H9 (cell line): ENCODE measurements at places on chromosomes 7 and 10. TPM values are rescaled to one million over a fixed set of nuclear protein-coding genes. Genes with fewer than 3 reads are reported as not detected.

GRCh38 chr7:131721660-131722059, 165.2 kb upstream of the PODXL start:
- peaks cover under 1% of the 10 kb centered on the region for H3K4me1 ChIP-seq
- H3K27me3 ChIP-seq, result no peaks in the 10 kb centered on the region
- H3K27ac ChIP-seq, result no peak overlapping the region
- H3K36me3 ChIP-seq, result no peaks in the 10 kb centered on the region

- H3K27me3 ChIP-seq, result no peaks in the 10 kb centered on the region
- no peak for DNase-seq
- H3K27ac ChIP-seq, result no peak overlapping the region
- H3K36me3 ChIP-seq, result peaks cover 43% of the 10 kb centered on the region
These were observed 10.8 kb downstream of the TMEM120A start for GRCh38 chr7:75983471-75984129.

DNA sequence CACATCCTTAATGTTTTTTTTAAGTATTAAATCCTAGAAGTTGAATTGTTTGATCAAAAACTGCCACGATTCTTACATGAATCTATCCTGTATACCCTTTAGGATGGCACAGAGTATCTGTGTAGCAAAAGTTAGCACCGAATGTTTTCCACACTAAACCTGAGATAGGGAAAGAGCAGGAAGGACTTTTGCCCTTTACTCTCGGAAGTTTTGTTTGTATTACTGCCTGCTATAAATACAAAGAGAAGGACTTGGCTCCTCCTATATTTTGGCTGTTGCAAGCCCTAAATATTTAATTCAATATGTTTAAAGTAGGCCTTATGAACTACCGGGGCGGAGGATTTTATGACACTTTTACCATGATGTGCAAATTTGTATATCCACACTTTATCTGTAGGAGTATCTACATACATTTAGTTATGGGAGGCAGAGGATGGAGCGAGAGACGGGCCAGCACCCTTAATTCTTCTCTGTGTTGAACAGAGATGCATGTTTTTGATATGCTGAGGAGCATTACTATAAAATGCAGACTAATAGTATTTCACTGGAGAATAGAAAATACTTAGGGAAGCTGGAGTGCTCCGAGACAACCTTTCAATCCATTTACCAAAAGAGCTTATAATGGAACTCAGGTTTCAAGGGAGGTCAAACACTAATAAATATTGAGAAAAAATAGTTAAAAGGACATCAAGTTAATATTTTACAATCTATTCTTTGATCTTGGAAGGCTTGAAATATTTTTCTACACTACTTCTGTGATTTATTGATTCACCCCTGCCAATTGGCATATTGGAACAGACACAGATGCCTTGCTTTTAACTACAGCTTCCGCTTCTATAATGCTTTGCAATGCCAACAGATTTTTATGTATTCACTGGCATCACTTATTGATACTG, 97.4 kb downstream of the CHN2 start:
- no peak overlapping the region for H3K4me3 ChIP-seq
- peaks cover 18% of the 10 kb centered on the region for H3K4me1 ChIP-seq
- no peaks in the 10 kb centered on the region for H3K36me3 ChIP-seq
- H3K27me3 ChIP-seq, result no peaks in the 10 kb centered on the region
- no peak overlapping the region for H3K27ac ChIP-seq
- DNase-seq, result no peak

DNA sequence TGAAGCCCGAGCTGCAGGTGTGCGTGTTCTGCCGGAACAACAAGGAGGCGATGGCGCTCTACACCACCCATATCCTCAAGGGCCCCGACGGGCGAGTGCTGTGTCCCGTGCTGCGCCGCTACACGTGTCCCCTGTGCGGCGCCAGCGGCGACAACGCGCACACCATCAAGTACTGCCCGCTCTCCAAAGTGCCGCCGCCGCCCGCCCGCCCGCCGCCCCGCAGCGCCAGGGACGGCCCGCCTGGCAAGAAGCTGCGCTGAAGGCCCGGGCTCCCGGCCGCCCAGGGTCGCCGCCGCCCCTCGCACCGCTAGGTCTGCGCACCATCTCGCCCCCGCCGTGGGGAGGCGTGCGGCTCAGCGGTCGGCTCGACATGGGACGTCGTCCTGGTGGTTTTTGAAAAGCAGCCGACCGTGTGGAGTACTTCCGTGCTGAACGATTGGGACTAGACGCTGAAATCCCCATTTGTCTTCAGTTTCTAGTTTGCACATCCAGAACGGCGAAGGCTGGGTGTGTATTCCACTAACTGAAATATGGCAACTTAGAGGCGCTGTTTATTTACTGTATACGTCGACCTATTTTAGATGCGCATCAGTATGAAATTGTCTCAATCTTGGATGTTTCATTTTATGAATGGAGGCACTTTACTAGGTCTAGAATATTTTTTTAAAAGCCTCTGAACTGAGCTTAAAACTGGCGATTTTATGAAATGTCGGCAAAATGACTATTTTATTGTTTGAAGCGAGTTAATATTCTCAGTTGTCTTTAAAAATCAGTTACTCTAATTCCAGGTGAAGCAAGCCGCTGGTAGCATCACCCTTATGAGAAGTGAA, 1.1 kb downstream of the NANOS1 start:
- peaks cover 25% of the 10 kb centered on the region for H3K36me3 ChIP-seq
- peak; percentile 80 for DNase-seq
- no peaks in the 10 kb centered on the region; the same call in 1 of the 2 replicates for H3K4me1 ChIP-seq
- H3K27ac ChIP-seq, result no peak overlapping the region
- no peaks in the 10 kb centered on the region for H3K27me3 ChIP-seq

DNA sequence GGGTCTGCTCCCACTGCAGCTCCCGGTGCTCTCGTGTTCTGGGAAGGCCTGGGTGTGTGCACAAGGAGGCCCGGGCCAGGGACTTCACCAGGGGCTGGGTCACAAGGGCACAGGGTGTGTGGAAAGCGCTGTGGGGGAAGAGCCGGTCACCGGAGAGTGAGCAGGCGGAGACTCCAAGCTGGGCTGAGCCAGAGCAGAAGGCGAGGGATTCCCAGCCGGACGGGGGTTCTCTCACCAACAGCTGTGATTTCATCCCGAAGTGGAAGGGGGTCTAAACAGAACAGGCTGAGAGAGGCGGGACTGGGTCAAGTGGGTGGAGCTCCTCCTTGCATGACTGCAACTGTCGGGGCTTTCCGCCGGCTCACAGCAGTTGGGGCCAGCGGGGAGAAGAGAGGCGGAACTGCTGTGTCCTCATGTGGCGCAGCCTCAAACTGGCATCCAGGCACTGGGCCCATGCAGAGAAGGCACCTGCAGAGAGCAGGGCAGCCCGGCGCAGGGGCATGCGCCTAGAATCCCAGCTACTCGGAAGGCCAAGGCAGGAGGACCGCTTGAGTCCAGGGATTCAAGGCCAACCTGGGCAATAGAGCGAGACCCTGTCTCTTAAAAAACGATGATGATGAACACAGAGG, 7.6 kb upstream of the ORAI2 start:
- H3K27me3 ChIP-seq, result no peaks in the 10 kb centered on the region
- no peak overlapping the region for H3K27ac ChIP-seq
- no peak overlapping the region for H3K4me3 ChIP-seq
- H3K4me1 ChIP-seq, result no peaks in the 10 kb centered on the region

GRCh38 chr7:41222746-41223145, 480.1 kb downstream of the INHBA start:
- peaks cover 21% of the 10 kb centered on the region for H3K27me3 ChIP-seq
- no peak overlapping the region for H3K4me3 ChIP-seq
- no peaks in the 10 kb centered on the region for H3K36me3 ChIP-seq
- H3K27ac ChIP-seq, result no peak overlapping the region

- no peak for DNase-seq
- H3K27ac ChIP-seq, result no peak overlapping the region
- H3K4me3 ChIP-seq, result no peak overlapping the region
- H3K36me3 ChIP-seq, result no peaks in the 10 kb centered on the region; the same call in 1 of the 2 replicates
- no peaks in the 10 kb centered on the region for H3K4me1 ChIP-seq
These were observed 118.2 kb downstream of the ANKRD26 start for GRCh38 chr10:26982058-26982457.

DNA sequence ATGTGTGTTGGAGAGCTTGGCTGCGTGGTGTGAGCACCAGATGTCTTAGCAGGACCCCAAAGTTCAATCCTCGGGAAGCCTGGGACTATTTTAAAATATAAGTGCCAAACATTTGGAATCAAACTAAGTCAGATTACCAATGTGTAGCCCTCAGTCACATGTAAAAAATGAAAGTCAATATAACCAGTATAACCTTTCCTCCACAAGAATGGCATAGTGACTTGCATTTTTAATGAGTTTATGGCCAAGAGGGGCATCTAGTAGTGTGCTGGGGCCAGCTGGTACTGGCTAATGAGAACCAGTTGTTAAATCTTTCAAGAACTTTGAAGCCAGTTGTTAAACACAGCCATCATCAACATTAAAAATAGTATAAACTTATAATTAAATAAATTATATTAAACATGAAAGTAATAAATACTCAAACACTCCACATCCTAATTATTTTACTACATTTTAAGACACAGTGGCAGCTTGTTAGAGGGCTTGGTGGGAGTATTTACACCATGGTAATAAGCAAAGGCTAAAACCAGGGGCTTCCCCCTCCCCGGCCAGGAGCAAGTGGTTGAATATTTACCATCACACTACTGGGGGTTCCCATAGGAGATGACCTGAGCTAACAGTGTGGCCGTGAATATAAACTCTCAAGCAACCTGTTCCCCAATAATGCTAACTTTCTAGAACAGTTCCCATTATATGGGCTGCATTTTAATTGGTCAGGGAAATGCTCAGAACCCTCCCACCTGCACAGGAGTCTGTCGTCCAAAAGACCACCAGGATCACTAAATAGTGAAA, 7.9 kb upstream of the FAM170B start:
- H3K36me3 ChIP-seq, result no peaks in the 10 kb centered on the region
- H3K4me1 ChIP-seq, result peaks cover 2% of the 10 kb centered on the region; the same call in 1 of the 2 replicates
- no peak overlapping the region for H3K4me3 ChIP-seq
- H3K27me3 ChIP-seq, result no peaks in the 10 kb centered on the region
- DNase-seq, result no peak
- H3K27ac ChIP-seq, result no peak overlapping the region

DNA sequence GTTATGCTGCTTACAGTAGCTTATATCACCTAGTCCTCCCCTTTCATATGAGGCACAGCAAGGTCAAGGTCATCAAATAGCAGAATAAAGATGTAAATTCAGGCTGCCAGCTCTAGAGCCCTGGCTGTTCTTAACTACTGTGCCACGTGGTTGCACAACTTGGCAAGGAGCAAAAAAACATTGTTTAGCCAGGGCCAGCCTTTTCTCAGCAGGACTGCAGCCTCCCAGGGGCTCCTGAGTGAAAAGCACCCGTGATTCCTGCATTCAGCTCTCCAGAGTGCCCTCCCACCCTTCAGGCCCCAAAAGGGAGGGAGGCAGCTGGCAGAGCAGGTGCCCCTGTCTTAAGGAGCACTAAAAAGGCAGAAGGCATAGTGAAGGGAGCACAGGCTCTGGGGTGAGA, 31.8 kb upstream of the TM9SF3 start:
- H3K4me3 ChIP-seq, result no peak overlapping the region
- H3K27me3 ChIP-seq, result no peaks in the 10 kb centered on the region
- H3K36me3 ChIP-seq, result no peaks in the 10 kb centered on the region

DNA sequence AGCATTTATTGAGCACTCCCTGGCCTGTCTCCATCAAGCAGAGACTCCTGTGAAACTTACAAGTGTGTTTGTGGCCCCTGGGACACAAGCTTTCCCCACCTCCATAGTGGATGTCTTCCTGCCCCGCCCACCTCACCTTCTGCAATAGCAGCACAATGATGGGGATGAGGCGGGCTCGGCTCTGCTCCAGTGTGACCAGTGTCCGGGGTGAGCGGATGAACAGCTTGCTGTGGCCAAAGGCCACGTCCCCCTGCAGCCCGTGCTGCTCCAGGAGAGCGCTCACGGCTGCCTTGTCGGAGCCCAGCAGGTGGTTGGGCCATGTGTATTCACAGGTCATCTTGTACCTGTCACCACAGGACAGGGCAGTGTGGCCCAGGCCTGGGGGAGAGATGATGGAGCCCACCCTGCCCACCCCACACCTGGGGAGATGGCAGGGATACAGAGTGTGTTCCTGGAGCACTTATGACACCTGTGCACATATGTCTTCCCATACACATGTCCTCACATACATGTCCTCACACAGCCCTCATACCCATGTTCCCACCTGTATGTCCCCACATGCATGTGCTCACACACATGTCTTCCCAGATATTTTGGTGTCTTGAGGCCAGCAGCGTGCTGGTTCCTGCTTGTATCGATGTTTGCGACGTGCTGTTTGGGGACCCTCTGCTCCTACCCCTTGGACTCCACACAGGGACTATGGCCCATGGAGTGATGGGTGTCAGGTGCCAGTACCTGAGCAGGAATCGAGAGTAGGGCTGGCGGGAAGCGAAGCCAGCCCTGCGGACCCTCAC, 12.7 kb downstream of the MYO1G start:
- H3K27ac ChIP-seq, result no peak overlapping the region
- peak; percentile 21 for DNase-seq
- no peak overlapping the region for H3K4me3 ChIP-seq
- H3K4me1 ChIP-seq, result no peaks in the 10 kb centered on the region

GRCh38 chr10:97307441-97307840, 11.6 kb upstream of the FRAT1 start:
- H3K4me1 ChIP-seq, result no peaks in the 10 kb centered on the region
- no peaks in the 10 kb centered on the region for H3K36me3 ChIP-seq
- H3K27ac ChIP-seq, result no peak overlapping the region
- DNase-seq, result no peak

GRCh38 chr7:77549106-77549870, 12.2 kb downstream of the PTPN12 start:
- peaks cover under 1% of the 10 kb centered on the region; the same call in 1 of the 2 replicates for H3K36me3 ChIP-seq
- no peak overlapping the region for H3K27ac ChIP-seq
- H3K4me1 ChIP-seq, result peaks cover 6% of the 10 kb centered on the region; the same call in 1 of the 2 replicates
- no peak for DNase-seq
- no peaks in the 10 kb centered on the region for H3K27me3 ChIP-seq

DNA sequence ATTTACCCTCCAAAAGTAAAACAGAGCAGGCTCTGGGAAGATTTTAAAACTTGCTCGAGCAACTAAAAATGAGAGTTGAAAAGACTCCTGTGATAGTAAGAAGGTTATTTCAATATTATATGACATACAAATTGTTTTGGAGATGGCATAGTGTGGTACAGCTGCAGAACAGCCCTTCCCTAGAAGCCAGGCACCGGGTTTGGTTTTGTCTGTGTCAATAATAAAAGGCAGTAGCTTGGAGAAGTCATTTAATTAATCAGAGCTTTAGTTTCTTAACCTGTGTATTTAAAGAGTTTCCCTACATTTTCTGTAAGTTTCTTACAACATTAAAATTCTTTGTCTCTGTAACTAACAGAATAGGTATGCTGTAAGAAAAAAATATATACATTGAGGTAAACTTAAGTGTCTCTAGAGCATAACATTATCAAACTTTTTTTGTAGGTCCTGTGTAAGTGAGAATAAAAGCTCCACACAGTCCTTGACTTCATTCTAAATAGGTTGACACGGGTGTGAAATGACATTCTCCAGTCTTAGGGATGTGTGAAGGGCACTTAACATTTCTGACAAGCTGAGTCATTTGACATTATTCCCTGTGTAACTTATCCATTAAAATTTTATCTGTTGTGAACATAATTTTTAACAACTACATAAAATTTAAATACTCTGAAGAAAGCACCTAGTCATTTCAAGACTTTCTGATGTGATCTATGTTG, 425.0 kb upstream of the ETV1 start:
- H3K4me3 ChIP-seq, result no peak overlapping the region
- DNase-seq, result no peak
- H3K36me3 ChIP-seq, result no peaks in the 10 kb centered on the region
- no peak overlapping the region for H3K27ac ChIP-seq
- no peaks in the 10 kb centered on the region for H3K4me1 ChIP-seq
- H3K27me3 ChIP-seq, result no peaks in the 10 kb centered on the region

GRCh38 chr10:25666276-25666675, 267.8 kb upstream of the MYO3A start:
- H3K27me3 ChIP-seq, result no peaks in the 10 kb centered on the region
- H3K4me3 ChIP-seq, result no peak overlapping the region
- no peaks in the 10 kb centered on the region for H3K36me3 ChIP-seq
- no peak for DNase-seq

Gene TRIL
- 3.1 and 3.3 TPM in 2 replicates for total RNA-seq

Gene CTAGE4
- 4.8 and 6.2 TPM in 2 replicates for total RNA-seq

Gene MMRN2
- 1.0 and 1.4 TPM in 2 replicates for total RNA-seq

Gene SPDYE1
- not detected in 2 replicates for total RNA-seq
